ENCODE measurements at places on chromosomes 2 and 18.
A peak's percentile ranks its signal among the peaks of the same experiment; 100 is the strongest.

DNA sequence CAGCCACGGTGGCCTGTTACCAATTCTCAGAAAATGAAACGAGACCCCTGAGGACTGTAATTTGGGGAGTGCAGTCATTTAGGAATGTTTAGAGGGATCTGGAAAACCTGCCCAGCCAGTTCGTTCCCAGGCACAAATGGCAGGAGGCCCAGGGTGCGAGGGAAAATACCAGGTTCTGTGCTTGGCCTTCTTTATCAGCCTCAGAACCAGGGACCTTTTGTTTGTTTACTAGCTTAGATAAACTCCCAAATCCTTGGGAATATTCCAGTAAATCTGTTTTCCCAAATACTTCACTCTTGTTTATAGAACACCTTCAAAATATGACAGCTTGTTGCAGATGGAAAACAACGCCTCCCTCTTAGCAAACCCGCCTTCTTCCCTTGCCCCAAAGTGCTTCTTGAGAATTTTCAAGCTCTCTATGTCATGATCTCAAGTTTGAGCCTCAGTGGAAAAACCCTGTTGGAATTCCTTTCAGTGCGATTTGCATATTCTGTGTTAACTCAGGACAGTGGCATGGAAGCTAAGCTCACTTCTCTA is 400.3 kb upstream of the SMIM21 start:
- DNase-seq, result no peak

DNA sequence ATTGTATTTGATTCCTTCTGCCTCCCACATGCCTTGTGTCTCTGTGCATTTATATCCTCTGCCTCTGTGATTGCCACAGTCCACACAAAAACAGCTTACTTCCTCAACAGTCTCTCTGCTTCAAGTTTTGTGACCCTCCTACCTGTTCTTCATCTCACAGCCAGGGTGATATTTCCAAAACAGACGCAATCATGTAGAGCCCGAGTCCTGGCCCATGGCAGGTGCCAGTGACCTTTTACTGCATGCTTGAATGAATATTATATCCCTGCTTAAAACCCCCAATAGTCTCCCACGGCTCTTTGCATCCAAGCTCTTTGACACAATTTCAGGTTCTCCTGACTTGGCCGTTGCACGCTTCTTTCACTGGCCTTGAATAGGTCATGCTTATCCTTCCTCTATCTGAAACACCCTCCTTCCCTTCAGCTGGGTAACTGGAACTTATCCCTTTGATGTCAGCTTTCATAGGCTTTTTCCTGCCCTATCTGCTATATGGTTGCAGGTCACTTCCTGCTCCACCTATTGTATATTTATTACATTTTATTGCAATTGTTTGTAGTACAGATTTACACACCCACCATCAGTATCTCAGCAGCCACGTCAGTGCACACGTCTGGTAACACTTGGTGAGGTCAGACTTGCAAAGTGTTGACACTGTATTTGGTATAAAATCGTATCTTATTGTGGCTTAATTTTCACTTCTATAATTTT is 29.7 kb upstream of the IL1B start:
- no peak for DNase-seq

- DNase-seq, result peak; percentile 99
Observed at GRCh38 chr2:218710687-218711549, at the start of gene TTLL4. Gene TTLL4 (plus strand): TSS chr2:218710835. CDS start chr2:218737677, 26,842 bp downstream.

- no peak for DNase-seq
Observed at GRCh38 chr2:234450431-234451124, 46.3 kb downstream of the ARL4C start.

- no peak for DNase-seq
Observed at GRCh38 chr18:79275992-79276391, 119.7 kb upstream of the NFATC1 start.

DNA sequence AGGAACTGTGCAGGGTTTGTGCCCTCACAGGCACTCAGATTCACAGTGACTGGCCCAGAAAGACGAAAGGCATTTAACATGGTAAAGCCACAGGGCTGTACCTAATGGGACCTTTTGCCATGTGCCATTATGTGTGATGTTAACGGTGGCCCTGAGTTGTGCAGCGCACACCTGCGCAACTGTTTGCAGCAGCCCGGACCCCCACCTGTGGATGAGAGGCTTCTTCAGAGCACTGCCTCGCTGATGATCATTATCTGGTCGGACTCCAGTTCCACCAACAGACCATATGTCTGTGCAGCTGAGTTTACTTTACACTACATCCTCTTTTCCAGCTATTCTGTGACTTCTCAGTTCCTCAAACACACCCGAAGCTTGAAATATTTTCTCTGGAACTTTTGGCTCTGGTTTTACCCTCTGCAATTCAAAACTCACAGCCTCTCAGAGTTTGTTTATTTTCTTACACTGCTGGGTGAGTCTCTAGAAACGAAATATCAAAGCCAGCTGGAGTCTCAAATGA is 35.6 kb upstream of the UBE2F start:
- DNase-seq, result no peak

Measured in HEK293T (cell line).